ENCODE measurements at places on chromosomes 7 and 10. TPM values are rescaled to one million over a fixed set of nuclear protein-coding genes. Genes with fewer than 3 reads are reported as not detected.

DNA sequence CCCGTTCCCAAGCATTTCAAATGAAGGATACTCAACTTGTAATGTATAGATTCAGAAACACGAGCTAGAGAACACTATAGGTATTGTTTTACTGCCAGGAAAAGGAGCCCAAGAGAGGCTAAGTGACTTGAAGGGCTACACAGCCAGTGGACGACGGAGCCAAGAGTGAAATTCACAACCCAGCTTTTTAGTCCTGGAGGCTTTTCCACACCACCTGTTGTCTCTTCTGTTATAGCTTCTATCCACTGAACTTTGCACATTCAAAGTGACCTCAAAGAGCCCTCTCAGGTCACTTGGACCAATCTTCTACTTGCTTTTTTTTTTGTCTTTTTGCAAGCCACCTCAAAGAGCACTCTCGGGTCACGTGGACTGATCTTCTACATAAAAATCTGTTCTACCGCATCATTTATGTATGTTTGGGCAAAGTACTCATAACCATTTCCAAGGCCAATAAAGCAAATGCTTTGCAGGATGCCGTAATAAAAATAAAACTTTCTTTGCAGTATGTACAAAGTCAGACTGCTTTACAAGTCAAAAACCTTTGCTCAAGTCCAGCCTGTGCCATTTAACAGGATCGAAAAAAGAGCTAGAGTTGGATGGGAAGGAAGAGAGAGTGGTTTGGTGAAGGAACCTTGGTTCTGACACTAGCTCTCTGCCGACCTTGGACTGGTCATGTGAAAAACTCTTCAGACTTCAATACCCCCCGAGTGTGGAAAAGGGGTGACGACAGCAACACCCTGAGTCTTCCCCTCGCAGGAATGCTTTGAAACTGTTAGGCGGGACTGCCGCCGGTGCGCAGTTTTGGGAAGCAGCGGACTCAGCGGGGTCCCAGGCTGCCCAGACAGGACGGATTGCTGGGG, 821 bp downstream of the SLC35B4 start:
- peak overlapping the region; percentile 54 for H3K27ac ChIP-seq
- H3K4me3 ChIP-seq, result peak overlapping the region; percentile 91
- H3K27me3 ChIP-seq, result no peaks in the 10 kb centered on the region
- H3K36me3 ChIP-seq, result no peaks in the 10 kb centered on the region
- no peak for DNase-seq

DNA sequence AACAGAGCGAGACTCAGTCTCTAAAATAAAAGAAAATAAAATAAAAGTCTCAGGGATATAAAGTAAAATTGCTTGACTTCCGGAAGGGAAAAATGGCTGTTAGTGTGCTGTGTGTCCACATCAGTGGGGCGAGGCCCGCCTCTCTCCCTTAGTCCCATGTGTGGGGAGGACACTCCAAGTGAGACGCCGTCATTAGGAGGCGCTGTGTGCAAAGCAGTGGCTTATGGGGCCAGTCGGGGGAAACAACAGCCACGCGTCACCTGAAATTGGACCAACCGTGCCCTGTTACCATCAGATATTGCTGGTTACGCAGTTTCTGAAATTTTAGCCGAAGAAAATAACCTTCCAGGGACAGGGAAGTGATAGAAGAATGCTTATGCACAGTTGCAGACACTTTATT, 15.8 kb downstream of the SFXN4 start:
- no peaks in the 10 kb centered on the region for H3K36me3 ChIP-seq

DNA sequence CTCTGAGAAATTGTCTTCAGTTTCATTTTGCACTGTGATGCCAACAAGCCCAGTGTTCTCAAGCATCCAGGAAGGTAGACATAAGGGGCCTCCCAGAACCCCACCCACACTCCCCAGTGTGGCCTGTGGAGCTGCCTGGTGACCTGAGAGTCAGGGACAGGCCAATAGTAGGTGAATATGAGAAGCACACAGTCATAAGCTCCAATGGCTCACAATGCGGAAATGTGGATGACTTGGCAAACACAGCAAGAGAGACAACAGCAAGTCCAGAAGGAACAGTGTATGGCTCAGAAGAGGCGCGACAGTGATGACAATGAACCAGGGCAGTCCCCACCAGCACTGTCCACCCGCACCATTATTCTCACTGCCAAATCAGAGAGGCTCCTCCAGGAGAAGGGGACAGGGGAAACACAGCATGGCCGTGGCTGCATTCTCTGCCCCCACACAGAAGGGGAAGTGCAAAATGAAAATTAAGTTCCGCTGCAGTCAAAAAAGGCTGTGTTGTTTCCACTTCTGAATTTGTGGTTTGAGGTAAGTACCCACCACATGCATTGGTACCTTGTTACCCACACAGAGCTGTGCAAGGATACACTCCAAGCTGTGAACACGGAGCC, 419.8 kb downstream of the GRID1 start:
- H3K4me3 ChIP-seq, result no peak overlapping the region
- H3K4me1 ChIP-seq, result no peaks in the 10 kb centered on the region
- no peak overlapping the region for H3K27ac ChIP-seq
- no peaks in the 10 kb centered on the region for H3K36me3 ChIP-seq
- no peaks in the 10 kb centered on the region for H3K27me3 ChIP-seq

GRCh38 chr10:60099998-60100747, 193.8 kb upstream of the CCDC6 start:
- no peak for DNase-seq
- H3K27ac ChIP-seq, result no peak overlapping the region
- H3K4me1 ChIP-seq, result no peaks in the 10 kb centered on the region
- H3K4me3 ChIP-seq, result no peak overlapping the region

GRCh38 chr10:120188950-120189349, 268.1 kb upstream of the PLPP4 start:
- no peak overlapping the region for H3K4me3 ChIP-seq
- DNase-seq, result no peak
- no peak overlapping the region for H3K27ac ChIP-seq
- no peaks in the 10 kb centered on the region for H3K4me1 ChIP-seq
- no peaks in the 10 kb centered on the region for H3K27me3 ChIP-seq
- no peaks in the 10 kb centered on the region for H3K36me3 ChIP-seq

- H3K27ac ChIP-seq, result peak overlapping the region; percentile 89
- no peaks in the 10 kb centered on the region for H3K27me3 ChIP-seq
- no peak for DNase-seq
These were observed 27.2 kb downstream of the SCD start for GRCh38 chr10:100374200-100374655.

UCN3 gene
- not detected for total RNA-seq

HOXA10 gene
- not detected for total RNA-seq

DTX2 gene
- 12.6 TPM for total RNA-seq

Data from ovary (tissue), 10 donors.